Upper lobe of right lung (tissue), 1 donor: ENCODE measurements at places on chromosomes 11 and 22.

- H3K27ac ChIP-seq, result no peak overlapping the region
- H3K4me1 ChIP-seq, result no peaks in the 10 kb centered on the region
- H3K4me3 ChIP-seq, result no peak overlapping the region
- no peak for DNase-seq
- no peaks in the 10 kb centered on the region for H3K36me3 ChIP-seq
Measured at GRCh38 chr11:17382046-17382728, 6.3 kb downstream of the KCNJ11 start.

DNA sequence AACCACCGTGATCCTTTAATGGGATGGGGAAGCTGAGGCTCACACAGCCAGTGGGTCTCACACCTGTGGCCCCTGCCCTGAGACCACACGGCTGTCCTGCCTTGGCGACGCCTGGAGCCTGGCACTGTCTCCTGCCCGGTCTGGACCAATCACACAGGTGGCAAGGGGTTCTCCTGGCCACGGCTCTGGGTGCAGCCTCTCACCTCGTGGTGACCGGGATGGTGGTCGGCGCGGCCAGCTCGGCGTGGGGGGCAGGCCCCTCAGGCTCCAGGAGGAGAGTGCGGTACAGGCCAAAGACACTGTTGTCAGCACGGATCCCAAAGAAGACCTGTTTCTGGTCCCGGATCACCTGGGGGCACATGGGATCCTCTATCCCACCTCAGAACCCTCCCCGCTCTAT, 8.7 kb downstream of the ANO9 start:
- H3K4me1 ChIP-seq, result no peaks in the 10 kb centered on the region
- no peaks in the 10 kb centered on the region for H3K36me3 ChIP-seq
- DNase-seq, result no peak
- H3K27ac ChIP-seq, result no peak overlapping the region
- H3K4me3 ChIP-seq, result no peak overlapping the region
- H3K27me3 ChIP-seq, result no peaks in the 10 kb centered on the region

DNA sequence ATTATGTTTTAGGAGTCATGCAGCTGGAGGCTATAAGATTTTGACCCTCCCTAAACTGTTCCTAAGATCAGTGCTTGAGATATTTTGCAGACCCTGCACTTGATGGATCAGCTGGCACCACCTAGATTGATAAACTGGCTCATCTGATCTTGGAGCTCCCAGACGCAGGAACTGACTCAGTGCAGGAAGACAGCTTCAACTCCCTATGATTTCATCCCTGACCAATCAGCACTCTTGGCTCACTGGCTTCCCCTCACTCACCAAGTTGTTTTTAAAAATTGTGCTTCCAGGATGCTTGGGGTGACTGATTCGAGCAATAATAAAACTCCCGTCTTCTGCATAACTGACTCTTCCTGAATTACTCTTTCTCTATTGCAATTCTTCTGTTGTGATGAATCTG, 637.5 kb upstream of the FAT3 start:
- no peak for DNase-seq
- no peaks in the 10 kb centered on the region for H3K4me1 ChIP-seq
- no peaks in the 10 kb centered on the region for H3K27me3 ChIP-seq
- no peak overlapping the region for H3K27ac ChIP-seq
- H3K4me3 ChIP-seq, result no peak overlapping the region

- no peak for DNase-seq
- H3K4me1 ChIP-seq, result no peaks in the 10 kb centered on the region
- H3K27me3 ChIP-seq, result no peaks in the 10 kb centered on the region
- no peak overlapping the region for H3K4me3 ChIP-seq
Measured at GRCh38 chr11:119567688-119568582, 145.0 kb upstream of the THY1 start.
